ENCODE measurements at places on chromosomes 5 and 9.

DNA sequence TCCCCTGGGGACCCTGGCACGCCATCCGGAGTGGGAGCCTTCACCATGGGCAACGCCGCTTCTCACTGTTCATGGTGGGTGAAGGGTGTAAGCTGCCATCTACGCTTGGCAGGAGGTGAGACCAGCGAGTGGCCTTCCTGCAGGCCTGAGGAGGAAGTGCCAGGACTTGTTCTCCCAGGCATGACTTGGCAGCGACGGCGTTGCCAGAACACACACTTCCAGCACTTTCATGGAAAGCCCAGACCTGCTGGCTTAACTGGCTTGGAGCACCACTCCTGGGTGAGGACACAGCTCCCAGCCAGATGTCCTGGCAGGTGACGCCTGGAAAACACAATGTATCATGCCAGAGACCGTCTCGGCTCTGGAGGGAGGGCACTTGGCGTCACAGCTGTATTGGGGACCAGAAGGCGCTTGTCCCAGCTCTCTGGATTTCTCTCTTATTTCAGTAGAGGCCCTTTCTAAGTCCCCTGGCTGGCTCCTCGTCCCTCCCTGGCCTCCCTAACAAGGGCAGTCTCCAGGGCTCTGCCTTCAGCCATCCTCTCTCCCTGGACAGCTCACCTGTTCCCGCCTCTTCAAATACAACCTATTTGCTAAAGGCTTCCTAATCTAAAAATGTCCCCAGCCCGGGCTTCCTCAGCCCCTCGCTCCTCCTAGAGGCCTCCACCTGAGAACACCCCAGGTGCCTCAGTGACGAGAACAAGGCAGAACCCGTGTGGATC, 188.3 kb downstream of the OLFM1 start:
- H3K36me3 ChIP-seq, result no peaks in the 10 kb centered on the region
- DNase-seq, result no peak
- no peaks in the 10 kb centered on the region for H3K4me1 ChIP-seq
- no peaks in the 10 kb centered on the region for H3K27me3 ChIP-seq
- H3K27ac ChIP-seq, result no peak overlapping the region

DNA sequence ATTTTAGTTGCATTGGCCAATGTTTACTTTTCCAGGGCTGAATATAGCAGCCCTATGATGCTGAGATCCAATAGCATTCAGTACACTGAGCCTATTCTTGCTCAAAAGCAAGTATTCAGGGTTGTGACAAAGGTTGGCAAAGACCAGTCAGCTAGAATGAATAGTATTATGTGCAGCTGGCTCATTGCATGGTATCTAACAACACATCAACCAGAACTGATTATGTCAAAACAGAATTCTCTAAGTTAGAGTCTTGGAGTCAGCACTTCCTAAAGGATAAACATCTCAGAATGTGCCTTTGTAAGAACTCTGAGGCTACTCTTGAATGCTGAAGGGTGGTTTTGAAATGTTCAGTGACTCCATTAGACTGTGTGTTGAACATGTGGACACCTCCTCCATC, 774.5 kb upstream of the RGMB start:
- H3K4me1 ChIP-seq, result no peaks in the 10 kb centered on the region
- no peak for DNase-seq
- no peak overlapping the region for H3K4me3 ChIP-seq

DNA sequence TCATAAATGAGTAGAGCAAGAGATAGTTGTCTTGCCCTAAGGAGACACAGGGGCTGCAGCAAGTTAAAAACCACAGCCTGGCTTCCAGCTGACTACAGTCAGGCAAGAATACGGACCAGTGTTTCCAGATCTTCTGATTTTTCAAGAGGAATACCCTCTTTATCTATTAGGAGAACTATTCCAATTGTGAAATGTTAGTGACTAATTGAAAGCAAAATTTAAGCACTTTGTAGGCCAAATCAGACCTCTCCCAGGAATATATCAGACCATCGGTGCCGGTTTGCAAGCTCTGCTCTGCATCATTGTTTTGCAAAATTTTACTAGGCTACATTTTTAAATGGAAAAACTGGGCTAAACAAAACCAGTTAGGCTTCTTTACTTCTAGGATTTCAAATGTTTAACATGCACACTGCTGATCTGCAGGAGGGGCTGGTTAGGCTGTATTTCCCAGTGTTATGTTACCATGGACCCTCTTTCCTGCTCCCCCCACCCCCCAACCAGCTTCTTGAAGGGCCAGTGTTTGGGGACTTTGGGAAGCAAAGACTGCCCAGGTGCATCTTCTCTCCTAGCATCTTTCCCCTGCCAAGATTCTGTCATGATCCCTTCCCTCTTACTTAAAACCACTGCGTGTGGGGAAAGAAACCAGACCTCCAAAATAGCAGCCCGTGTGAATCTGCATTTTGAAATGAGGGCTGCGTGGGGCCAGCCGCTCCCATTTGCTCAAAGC, 1.1 kb upstream of the ARSI start:
- no peaks in the 10 kb centered on the region for H3K27me3 ChIP-seq
- H3K27ac ChIP-seq, result no peak overlapping the region
- peaks cover 28% of the 10 kb centered on the region for H3K4me1 ChIP-seq
- no peak for DNase-seq
- H3K36me3 ChIP-seq, result no peaks in the 10 kb centered on the region

DNA sequence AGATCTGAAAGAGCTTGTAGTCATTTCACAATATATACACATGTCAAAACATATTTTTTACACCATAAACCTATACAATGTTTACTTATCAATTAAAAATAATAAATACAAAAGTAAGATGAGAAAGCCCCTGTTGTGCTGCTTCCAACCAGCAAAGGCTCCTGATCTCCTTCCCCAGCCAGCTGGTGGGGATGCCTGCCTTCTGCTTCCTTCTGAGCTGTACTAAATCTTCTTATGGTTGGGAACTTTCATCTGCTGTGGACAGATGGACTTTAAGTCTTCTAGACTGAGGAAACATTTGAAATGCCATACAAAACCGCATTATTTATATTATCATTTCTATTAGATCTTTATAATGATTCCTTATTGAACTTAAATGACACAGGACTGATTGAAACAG, 745.3 kb upstream of the CHD1 start:
- no peaks in the 10 kb centered on the region for H3K27me3 ChIP-seq
- no peak overlapping the region for H3K4me3 ChIP-seq
- H3K36me3 ChIP-seq, result no peaks in the 10 kb centered on the region
- H3K27ac ChIP-seq, result no peak overlapping the region
- no peaks in the 10 kb centered on the region for H3K4me1 ChIP-seq

DNA sequence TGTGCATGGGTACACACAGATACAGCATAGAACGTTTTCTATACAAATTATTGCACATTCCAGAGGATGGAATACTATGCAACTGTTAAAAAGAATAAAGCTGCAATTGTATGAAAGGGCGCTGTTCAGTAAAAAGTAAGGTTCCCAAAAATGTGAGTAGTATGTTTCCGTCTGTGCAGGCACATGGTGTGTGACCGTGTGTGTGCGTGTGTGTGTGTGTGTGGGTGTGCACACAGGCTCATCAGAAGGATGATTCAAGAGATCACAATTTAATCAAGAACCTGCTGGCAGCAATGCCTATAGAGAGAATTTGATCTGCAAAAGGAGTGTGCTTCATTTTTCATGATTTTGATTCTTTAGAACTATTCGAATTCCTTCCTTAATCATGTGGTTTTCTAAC, 76.3 kb downstream of the SEMA4D start:
- peaks cover 30% of the 10 kb centered on the region for H3K4me1 ChIP-seq
- H3K27ac ChIP-seq, result no peak overlapping the region
- H3K27me3 ChIP-seq, result no peaks in the 10 kb centered on the region
- H3K36me3 ChIP-seq, result no peaks in the 10 kb centered on the region

- no peaks in the 10 kb centered on the region for H3K27me3 ChIP-seq
- no peak for DNase-seq
- no peak overlapping the region for H3K4me3 ChIP-seq
- no peak overlapping the region for H3K27ac ChIP-seq
These were observed 42.2 kb downstream of the NIPAL4 start for GRCh38 chr5:157502143-157502647.

- H3K27me3 ChIP-seq, result no peaks in the 10 kb centered on the region
- H3K27ac ChIP-seq, result no peak overlapping the region
- no peak overlapping the region for H3K4me3 ChIP-seq
- H3K36me3 ChIP-seq, result no peaks in the 10 kb centered on the region
- peaks cover 28% of the 10 kb centered on the region for H3K4me1 ChIP-seq
These were observed 68.2 kb downstream of the DOCK2 start for GRCh38 chr5:169705322-169705721.

- no peak for DNase-seq
- no peak overlapping the region for H3K4me3 ChIP-seq
- no peak overlapping the region for H3K27ac ChIP-seq
- H3K27me3 ChIP-seq, result peaks cover 9% of the 10 kb centered on the region
- no peaks in the 10 kb centered on the region for H3K36me3 ChIP-seq
- no peaks in the 10 kb centered on the region for H3K4me1 ChIP-seq
These were observed 221.3 kb upstream of the FTMT start for GRCh38 chr5:121630402-121630801.

- H3K27me3 ChIP-seq, result no peaks in the 10 kb centered on the region
- no peak overlapping the region for H3K4me3 ChIP-seq
These were observed 71.6 kb upstream of the GALNT10 start for GRCh38 chr5:154118893-154119336.

- H3K27me3 ChIP-seq, result peaks cover 3% of the 10 kb centered on the region
- H3K4me3 ChIP-seq, result no peak overlapping the region
- H3K36me3 ChIP-seq, result no peaks in the 10 kb centered on the region
- no peak overlapping the region for H3K27ac ChIP-seq
- no peaks in the 10 kb centered on the region for H3K4me1 ChIP-seq
These were observed 17.5 kb upstream of the SEMA4D start for GRCh38 chr9:89515416-89515815.

DNA sequence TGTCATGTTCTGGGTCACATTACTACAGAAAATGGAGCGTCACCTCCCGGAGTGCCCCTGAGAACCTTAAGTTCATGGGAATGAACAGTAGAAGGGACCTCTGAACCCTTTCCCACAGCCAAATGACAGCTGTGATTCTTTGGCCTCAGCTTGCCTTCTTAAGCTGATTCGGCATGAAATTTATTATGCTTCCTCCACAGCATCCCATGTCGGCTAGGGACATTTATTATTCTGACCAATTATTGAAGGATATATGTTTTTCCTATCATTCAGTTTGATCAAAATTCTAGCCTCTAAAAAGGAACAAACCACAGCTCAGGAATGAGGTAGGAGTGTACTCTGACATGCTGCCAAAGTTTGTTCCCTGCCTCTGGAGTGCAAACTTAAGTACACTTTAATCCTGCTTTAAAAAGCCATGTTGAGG, 440.6 kb downstream of the CETN3 start:
- H3K27ac ChIP-seq, result no peak overlapping the region
- H3K27me3 ChIP-seq, result no peaks in the 10 kb centered on the region
- no peak for DNase-seq
- H3K36me3 ChIP-seq, result no peaks in the 10 kb centered on the region
- H3K4me1 ChIP-seq, result no peaks in the 10 kb centered on the region
